ENCODE measurements at places on chromosomes 3 and 15.

DNA sequence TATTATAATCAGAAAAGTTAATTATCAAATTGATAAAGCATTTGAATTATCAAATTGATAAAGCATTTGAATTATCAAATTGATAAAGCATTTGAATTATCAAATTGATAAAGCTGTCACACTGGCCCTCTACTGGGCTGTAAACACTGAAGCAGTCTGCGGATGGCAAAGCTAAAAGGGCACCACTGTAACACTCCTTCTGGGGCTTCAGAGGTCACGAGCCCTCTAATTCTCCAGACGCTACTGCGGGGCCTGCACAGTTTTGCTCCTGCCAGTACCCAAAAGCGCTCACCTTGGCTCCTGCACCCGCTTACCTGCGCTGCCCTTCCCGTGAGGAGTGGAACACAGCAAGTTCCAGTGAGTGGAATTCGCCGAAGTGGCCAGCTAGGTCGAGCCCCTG is 409.0 kb upstream of the KCNMB2 start:
- DNase-seq: no peak
- no peak overlapping the region for H3K27ac ChIP-seq
- H3K4me1 ChIP-seq: no peaks in the 10 kb centered on the region
- H3K27me3 ChIP-seq: no peaks in the 10 kb centered on the region

- no peak overlapping the region for H3K4me3 ChIP-seq
- H3K4me1 ChIP-seq: no peaks in the 10 kb centered on the region
- DNase-seq: no peak
- no peak overlapping the region for H3K27ac ChIP-seq
- H3K36me3 ChIP-seq: no peaks in the 10 kb centered on the region
Measured at GRCh38 chr3:82363131-82363530, 601.7 kb upstream of the GBE1 start.

DNA sequence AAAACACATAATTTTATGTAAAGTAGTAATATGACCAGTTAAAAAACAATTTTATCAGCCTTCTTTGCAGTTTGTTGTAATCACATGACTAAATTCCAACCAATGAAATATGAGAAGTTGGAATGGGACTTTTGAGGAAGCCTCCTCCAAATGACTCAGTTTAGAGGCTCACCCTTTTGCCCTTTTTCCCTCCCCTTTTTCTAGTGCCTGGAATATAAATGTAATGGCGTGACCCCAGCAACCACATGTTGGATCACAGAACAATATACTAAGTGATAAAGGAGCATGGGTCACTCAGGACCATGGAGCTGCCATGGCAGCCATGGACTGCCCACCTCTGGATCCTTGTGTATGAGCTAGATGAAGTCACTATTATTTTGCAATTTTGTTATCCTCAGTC is 48.8 kb upstream of the HEG1 start:
- no peaks in the 10 kb centered on the region for H3K36me3 ChIP-seq
- no peaks in the 10 kb centered on the region for H3K4me1 ChIP-seq
- H3K27me3 ChIP-seq: no peaks in the 10 kb centered on the region
- H3K27ac ChIP-seq: no peak overlapping the region
- no peak for DNase-seq

GRCh38 chr15:95290176-95290974 is 1040.1 kb upstream of the NR2F2 start:
- H3K27me3 ChIP-seq: no peaks in the 10 kb centered on the region
- DNase-seq: no peak
- H3K4me1 ChIP-seq: no peaks in the 10 kb centered on the region

DNA sequence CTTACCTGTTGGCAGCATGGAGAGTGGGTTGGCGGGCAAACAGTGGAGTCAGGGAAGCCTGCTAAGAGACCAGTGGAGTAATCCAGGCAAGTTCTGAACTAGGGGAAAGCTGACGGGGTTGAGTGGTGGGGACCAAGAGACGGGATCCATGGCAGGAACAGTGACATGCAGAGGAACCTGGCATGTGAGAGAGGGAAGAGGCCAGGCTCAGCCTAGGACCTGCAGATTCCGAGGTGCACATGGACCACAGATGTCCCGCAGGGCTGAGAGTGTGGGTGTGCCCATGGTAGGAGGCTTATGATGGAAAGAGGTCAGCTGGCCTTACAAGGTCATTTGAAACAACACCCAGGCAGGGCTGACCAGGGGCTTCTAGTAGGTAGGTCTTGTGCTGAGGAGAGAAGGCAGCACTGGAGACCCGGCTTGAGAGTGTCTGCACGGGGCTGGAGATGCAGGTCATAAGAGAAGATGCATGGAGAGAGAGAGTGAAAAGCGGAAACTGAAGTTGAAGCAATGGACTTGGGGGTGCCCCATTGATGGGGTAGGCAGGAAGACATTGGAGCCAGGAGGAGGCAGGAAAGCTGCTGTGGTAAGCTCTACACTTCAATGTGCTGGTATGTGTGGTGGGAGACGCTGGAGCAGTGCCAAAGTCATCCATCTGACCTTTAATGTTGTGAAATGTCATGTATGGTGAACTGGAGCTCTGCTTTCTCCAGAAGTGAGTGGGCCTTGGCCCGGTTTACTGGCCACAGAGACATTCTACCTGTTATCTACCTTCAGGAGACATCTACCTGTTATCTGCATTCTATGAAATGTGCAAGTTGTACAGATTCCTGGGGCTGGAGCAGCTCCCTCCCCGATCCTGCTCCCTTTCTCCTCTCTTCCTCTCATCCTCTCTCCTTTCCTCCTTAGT is 4.6 kb downstream of the SPSB4 start:
- H3K36me3 ChIP-seq: no peaks in the 10 kb centered on the region
- no peak overlapping the region for H3K27ac ChIP-seq
- H3K27me3 ChIP-seq: no peaks in the 10 kb centered on the region
- H3K4me1 ChIP-seq: no peaks in the 10 kb centered on the region

- no peak overlapping the region for H3K27ac ChIP-seq
- no peaks in the 10 kb centered on the region for H3K36me3 ChIP-seq
- H3K4me3 ChIP-seq: no peak overlapping the region
- DNase-seq: no peak
- no peaks in the 10 kb centered on the region for H3K27me3 ChIP-seq
Measured at GRCh38 chr15:24862726-24863521, 91.9 kb upstream of the SNRPN start.

GRCh38 chr15:67564968-67565345 is 22.5 kb downstream of the MAP2K5 start:
- no peaks in the 10 kb centered on the region for H3K27me3 ChIP-seq
- DNase-seq: no peak
- no peak overlapping the region for H3K27ac ChIP-seq
- no peaks in the 10 kb centered on the region for H3K36me3 ChIP-seq

DNA sequence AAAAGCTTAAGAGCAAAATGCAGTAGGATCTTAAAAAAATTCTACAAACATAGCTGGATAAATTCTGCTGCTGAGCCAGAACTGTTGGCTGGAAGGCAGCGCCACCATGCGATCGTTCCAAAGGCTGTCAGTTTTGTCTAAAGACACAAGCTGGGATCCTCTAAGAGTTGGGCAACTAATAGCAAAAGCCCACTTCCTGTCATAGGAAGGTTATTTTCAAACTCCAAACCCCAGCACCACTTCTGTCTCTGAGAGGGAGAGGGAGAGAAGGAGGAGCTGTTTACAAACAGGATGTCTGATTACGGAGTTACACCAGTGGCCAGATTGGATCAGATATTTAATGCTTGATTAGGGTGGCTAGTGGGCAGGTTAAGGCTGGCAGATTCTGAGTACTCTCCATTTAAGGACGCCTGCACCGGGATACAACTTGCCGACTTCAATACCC is 44.0 kb downstream of the EIF4E3 start:
- H3K4me3 ChIP-seq: no peak overlapping the region
- no peaks in the 10 kb centered on the region for H3K36me3 ChIP-seq
- peaks cover 3% of the 10 kb centered on the region for H3K4me1 ChIP-seq
- no peaks in the 10 kb centered on the region for H3K27me3 ChIP-seq
- peak; percentile 42 for DNase-seq

DNA sequence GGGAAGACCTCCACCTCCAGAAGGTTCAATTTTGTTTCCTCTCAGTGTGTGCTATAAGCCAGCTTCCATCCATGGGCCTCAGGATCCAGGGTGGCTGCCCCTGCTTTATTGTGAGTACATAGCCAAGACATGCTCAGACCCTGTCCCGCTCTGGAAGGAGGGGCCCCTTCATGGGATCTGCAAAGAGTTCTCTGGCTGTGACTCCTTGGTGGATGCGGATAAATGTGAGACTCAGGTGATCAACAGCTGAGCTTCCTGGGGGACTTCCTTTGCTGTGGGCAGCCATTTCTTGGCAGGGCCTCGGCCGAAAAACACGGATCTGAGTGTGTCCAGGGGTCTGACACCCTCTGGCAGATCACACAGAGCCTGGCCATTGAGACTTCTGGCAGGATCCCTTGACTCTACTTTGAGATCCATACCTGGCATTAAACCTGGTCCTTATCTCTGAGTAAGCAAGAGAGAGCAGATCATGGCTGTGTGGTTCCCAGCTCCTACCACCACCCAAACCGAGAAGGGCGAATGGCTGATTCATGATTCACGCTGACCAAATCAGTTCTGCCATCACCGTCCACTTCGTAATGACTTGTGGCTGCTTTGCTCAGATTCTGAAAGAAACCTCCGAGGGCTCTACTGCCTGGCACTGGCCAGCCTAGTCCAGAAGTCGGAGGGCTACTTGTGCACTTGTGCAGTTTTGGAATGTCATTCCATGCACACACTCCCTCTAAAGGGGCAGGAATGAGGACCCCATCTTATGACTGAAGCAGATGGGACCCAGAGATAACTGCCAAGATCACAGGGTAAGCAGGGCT is 68.1 kb downstream of the SENP2 start:
- no peaks in the 10 kb centered on the region for H3K4me1 ChIP-seq
- no peak for DNase-seq
- no peak overlapping the region for H3K27ac ChIP-seq
- H3K4me3 ChIP-seq: no peak overlapping the region
- H3K27me3 ChIP-seq: no peaks in the 10 kb centered on the region
- no peaks in the 10 kb centered on the region for H3K36me3 ChIP-seq

GRCh38 chr3:142987707-142988106 is 13.7 kb upstream of the U2SURP start:
- no peaks in the 10 kb centered on the region for H3K36me3 ChIP-seq
- no peak overlapping the region for H3K27ac ChIP-seq
- H3K4me1 ChIP-seq: no peaks in the 10 kb centered on the region
- DNase-seq: no peak

DNA sequence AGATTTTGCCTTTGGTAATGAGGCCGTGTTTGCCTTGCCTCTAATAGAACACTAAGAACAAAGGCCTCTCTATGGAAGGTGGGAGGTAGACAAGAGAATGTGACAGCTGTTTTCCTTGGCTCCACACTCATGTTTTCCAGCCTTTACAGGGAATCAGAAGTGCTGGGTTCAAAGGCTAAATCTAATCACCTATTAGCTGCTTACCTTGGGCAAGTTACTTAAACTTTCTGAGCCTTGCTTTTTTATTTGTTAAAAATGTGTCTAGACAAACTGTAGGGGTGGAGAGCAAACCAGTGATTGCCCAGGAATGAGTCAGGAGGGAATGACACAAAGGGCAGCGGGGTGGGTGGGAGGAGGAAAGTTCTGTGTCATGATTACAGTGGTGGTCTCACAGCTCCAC is 179.0 kb downstream of the P3H2 start:
- peaks cover 12% of the 10 kb centered on the region for H3K4me1 ChIP-seq
- H3K36me3 ChIP-seq: no peaks in the 10 kb centered on the region
- H3K27me3 ChIP-seq: no peaks in the 10 kb centered on the region
- DNase-seq: peak; percentile 46
- H3K27ac ChIP-seq: peak overlapping the region; percentile 84

- H3K27ac ChIP-seq: no peak overlapping the region
- no peaks in the 10 kb centered on the region for H3K36me3 ChIP-seq
- H3K27me3 ChIP-seq: no peaks in the 10 kb centered on the region
- no peaks in the 10 kb centered on the region for H3K4me1 ChIP-seq
- DNase-seq: no peak
Measured at GRCh38 chr3:3531476-3531875, 267.8 kb upstream of the LRRN1 start.

DNA sequence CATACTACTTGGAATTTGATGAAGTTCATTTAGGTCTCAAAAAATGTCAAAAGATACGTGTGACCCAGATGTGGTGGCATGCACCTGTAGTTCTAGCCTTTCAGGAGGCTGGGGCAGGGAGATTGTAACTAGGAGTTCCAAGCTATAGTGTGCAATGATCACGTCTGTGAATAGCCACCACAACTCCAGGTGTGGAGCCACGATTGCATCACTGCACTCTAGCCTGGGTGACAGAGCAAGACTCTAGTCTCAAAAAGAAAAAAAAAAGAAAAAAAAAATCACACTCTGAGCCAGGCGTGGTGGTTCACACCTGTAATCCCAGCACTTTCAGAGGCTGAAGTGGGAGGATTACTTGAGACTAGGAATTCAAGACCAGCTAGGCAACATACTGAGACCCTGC is 14.2 kb downstream of the MAP4 start:
- no peak for DNase-seq
- peaks cover 3% of the 10 kb centered on the region for H3K4me1 ChIP-seq
- no peaks in the 10 kb centered on the region for H3K36me3 ChIP-seq
- no peak overlapping the region for H3K4me3 ChIP-seq
- no peaks in the 10 kb centered on the region for H3K27me3 ChIP-seq

DNA sequence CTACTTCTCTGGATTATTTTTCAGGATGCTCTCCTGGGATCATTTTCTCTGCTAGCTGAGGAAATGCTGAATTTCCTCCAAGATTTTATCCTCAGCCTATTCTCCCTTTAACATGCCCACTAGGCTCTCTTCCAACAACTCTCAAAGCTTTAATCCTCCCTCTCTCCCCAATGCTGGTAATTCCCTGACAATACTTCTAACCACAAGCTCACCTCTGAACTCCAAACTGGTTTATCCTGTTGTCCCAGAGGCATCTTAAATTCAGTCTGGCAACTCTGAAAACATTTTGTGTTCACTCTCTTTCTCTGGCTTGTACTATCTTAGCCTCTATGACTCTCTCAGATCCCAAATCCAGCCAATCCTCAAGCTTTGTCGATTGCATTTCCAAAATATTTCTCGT is 490.3 kb downstream of the MECOM start:
- no peak overlapping the region for H3K4me3 ChIP-seq
- H3K36me3 ChIP-seq: no peaks in the 10 kb centered on the region
- no peak for DNase-seq
- H3K4me1 ChIP-seq: no peaks in the 10 kb centered on the region
- no peaks in the 10 kb centered on the region for H3K27me3 ChIP-seq

DNA sequence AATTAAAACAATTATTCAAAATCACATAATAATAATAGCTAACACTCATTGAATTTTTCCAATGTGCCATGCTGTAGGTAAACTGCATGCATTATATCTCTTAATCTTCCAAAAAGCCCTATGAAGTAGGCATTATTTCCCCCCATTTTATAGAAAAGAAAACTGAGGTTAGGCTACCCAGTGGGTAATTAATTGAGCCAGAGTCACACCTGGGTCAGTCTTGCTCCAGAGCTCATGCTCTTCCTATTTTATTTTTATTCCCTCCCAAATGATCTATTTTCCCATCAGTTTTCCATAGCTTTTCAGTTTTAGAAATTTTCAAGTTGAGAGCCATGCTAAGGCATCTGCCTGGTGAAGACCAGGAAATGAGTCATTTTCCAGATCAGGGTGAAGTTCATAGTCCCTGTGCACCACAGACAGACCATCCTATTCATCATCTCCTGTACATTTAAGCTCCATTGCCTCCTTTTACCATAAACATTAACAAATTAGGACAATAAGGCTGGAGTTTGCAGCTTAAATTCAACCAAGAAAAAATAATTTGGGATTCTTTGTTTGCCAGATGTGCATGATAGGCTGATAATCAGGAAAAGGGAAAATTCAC is 417.3 kb downstream of the OTOL1 start:
- no peaks in the 10 kb centered on the region for H3K36me3 ChIP-seq
- no peaks in the 10 kb centered on the region for H3K4me1 ChIP-seq
- H3K27me3 ChIP-seq: no peaks in the 10 kb centered on the region
- DNase-seq: no peak

Data from pancreas (tissue), 10 donors.